Stimulated activated memory B cell treated with anti-CD40 and anti-IgM and Interleukin-4, amounts not matched to agents 10 μg/mL and 1 μg/mL and 100 μg/mL, for 72 hours (primary cell): ENCODE measurements at places on chromosomes 5 and 9.

DNA sequence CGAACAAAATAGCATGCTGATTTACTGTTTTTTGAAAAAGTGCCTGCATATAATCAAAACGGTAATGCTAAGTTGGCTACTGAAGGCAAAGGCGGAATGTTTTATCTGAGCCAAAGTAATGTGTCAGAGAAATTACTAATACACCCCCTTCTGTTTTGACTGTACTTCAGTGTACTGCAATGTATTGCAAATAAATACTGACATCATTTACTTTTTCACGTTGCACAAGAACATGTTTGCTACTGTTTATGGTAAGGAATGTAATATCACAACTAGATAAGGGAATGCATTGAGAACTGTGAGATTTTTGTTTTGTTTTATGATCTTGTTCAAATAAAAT is 813 bp upstream of the AGTPBP1 start:
- no peak for ATAC-seq
- H3K4me3 ChIP-seq = peak overlapping the region; percentile 95
- H3K4me1 ChIP-seq = peaks cover 8% of the 10 kb centered on the region
- H3K27ac ChIP-seq = peak overlapping the region; percentile 75
- H3K27me3 ChIP-seq = no peaks in the 10 kb centered on the region
- no peaks in the 10 kb centered on the region for H3K36me3 ChIP-seq

DNA sequence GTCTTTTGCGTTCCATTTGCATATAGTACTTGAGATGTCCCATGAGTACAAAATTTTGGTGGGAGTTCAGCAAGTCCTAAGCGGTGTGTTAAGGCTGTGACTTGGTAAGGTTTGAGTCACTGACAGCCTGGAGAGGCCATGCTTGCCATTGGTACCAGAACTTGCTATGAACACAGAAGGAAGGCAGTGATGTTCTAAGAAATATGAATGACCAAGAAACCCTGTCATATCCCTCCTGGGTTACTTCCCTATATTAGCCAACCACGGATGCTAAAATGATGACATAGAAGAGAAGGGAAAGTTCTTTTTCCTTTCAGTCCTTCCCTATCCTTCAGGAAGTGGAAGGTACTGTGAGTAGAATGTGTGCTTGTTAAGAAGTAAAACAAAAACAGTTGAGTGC is 136.7 kb downstream of the GCNT1 start:
- ATAC-seq = peak; percentile 47
- H3K4me1 ChIP-seq = peaks cover 9% of the 10 kb centered on the region
- peaks cover 43% of the 10 kb centered on the region for H3K27me3 ChIP-seq
- no peak overlapping the region for H3K4me3 ChIP-seq
- H3K36me3 ChIP-seq = no peaks in the 10 kb centered on the region

DNA sequence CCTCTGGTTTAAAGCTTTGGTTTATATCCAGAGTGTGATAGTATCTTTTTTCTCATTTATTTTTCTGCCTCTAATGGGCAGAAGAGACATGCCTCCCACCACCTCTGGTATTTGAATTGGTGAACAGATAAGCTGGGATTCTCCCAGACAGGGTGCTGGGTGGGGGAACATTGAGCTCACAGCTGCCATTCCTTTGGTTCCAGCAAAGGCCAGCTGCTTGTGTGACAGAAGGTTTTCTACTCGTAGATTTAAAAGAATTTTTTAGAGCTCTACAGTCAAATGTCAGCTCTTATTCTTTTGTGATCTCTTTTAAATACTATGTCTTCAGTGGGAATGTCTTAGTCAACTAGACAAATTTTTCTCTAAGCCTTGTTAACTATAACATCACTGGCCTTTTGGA is 54.7 kb upstream of the ADAMTS16 start:
- H3K27me3 ChIP-seq = no peaks in the 10 kb centered on the region
- H3K4me3 ChIP-seq = no peak overlapping the region
- no peaks in the 10 kb centered on the region for H3K36me3 ChIP-seq
- no peaks in the 10 kb centered on the region for H3K4me1 ChIP-seq
- no peak for ATAC-seq
- no peak overlapping the region for H3K27ac ChIP-seq

GRCh38 chr5:67462147-67462546 is 265.5 kb upstream of the CD180 start:
- no peak for ATAC-seq
- H3K27me3 ChIP-seq = no peaks in the 10 kb centered on the region
- no peaks in the 10 kb centered on the region for H3K4me1 ChIP-seq
- no peak overlapping the region for H3K4me3 ChIP-seq
- no peak overlapping the region for H3K27ac ChIP-seq
- H3K36me3 ChIP-seq = no peaks in the 10 kb centered on the region

DNA sequence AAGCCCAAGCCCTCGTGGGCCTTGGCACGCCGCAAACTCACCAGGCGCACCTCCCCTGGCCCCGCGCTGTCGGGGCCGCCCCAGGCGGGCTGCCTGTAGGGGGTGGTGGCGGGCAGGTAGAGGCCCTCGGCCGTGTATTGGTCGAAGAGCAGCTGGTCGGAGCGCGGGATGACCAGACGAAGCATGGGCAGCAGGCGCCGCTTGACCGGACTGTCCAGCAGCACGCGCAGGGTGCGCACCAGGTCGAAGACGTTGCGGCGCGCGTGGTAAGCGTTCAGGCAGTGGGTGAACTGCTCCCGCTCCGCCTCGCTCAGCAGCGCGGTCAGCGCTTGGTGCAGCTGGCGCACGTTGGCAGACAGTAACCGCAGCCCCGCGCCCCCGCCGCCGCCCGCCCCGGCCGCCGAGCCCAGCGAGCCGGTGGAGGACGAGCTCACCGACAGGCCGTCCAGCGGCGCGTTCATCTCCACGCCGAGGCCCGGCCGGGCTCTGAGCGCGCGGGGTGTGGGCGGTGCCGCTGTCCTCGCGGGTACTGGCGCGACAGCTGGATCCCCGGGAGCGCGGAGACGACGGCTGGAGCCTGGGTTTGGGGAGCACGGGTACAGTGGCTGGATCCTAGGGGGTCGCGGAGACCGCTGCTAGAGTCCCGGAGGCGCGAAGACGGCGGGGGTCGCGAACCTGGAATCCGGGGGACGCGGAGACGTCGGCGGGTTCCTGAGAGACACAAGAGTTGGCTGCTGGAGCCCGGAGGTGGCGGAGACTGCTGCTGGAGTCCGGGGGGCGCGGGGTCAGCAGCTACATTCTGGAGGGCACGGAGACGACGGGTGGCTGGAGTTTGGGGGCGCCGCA is 709 bp downstream of the WHRN start:
- H3K36me3 ChIP-seq = no peaks in the 10 kb centered on the region
- H3K4me1 ChIP-seq = peaks cover 43% of the 10 kb centered on the region
- ATAC-seq = peak; percentile 64
- H3K27me3 ChIP-seq = no peaks in the 10 kb centered on the region
- peak overlapping the region; percentile 92 for H3K4me3 ChIP-seq

- H3K4me1 ChIP-seq = peaks cover 4% of the 10 kb centered on the region
- H3K27me3 ChIP-seq = peaks cover 39% of the 10 kb centered on the region
- no peak for ATAC-seq
These were observed 43.5 kb upstream of the DNAH5 start for GRCh38 chr5:13987843-13988464.

GRCh38 chr5:151047814-151048425 is 27.5 kb downstream of the GPX3 start:
- peaks cover 31% of the 10 kb centered on the region for H3K4me1 ChIP-seq
- no peak overlapping the region for H3K4me3 ChIP-seq
- H3K27me3 ChIP-seq = no peaks in the 10 kb centered on the region
- H3K27ac ChIP-seq = no peak overlapping the region
- ATAC-seq = peak; percentile 68

DNA sequence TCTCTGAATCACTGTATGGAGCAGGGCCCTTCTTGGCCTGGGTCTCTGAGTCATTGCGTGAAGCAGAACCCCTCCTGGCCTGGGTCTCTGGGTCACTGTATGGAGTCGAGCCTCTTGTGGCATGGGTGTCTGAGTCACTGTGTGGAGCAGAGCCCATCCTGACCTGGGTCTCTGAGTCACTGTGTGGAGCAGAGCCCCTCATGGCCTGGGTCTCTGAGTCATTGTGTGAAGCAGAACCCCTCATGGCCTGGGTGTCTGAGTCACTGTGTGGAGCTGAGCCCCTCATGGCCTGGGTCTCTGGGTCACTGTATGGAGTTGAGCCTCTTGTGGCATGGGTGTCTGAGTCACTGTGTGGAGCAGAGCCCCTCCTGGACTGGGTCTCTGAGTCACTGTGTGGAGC is 94.0 kb upstream of the RAPGEF1 start:
- H3K36me3 ChIP-seq = no peaks in the 10 kb centered on the region
- ATAC-seq = no peak
- H3K4me3 ChIP-seq = no peak overlapping the region
- H3K27ac ChIP-seq = no peak overlapping the region

GRCh38 chr9:89519366-89519805 is 21.5 kb upstream of the SEMA4D start:
- H3K27me3 ChIP-seq = no peaks in the 10 kb centered on the region
- H3K27ac ChIP-seq = peak overlapping the region; percentile 90
- H3K4me1 ChIP-seq = peaks cover 59% of the 10 kb centered on the region
- ATAC-seq = no peak
- H3K36me3 ChIP-seq = no peaks in the 10 kb centered on the region

DNA sequence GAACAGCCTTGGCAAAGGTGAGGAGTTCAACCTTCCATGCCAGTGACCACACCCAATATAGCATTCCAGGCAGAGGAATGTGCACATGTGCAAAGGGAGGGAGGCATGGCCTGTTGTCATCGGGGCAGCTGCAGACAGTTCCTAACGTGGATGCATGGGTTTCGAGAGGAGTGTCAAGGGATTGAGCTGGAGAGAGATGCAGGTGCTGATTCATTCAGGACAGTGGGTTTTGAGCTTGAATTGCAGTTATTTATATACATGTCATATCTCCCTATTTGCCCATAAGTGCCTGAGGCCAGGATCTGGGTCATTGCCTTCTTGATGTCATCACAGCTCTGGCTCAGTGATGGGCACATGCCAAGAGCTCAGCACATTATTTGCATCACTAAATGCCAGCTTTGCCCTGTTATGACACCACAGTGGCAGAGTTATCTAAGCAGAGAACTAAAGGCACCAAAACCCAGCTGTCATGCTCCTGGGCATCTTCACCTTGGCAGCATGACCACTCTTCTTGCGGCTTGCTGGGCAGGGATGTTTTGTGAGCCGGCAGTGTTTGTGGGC is 278.0 kb downstream of the NTRK2 start:
- H3K27ac ChIP-seq = no peak overlapping the region
- H3K36me3 ChIP-seq = no peaks in the 10 kb centered on the region
- no peaks in the 10 kb centered on the region for H3K4me1 ChIP-seq
- no peak overlapping the region for H3K4me3 ChIP-seq

DNA sequence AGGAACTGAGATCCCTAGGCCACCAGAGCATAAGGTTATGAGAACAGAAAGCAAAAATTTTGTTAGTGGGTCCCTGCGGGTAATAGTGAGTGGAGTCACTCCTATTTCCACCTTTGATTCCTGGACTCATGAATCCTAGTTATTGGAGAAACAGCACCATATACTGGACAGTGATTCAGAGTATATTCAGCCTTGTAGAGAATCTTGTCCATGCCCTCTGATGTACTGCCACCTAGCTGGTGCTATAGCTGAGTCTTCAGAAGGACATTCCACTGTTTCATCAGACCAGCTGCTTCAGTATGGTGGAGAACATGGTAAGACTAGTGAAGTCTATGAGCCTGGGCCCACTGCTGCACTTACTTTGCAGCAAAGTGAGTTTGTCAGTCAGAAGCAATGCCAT is 25.0 kb upstream of the ITGA2 start:
- no peaks in the 10 kb centered on the region for H3K4me1 ChIP-seq
- H3K36me3 ChIP-seq = no peaks in the 10 kb centered on the region

GRCh38 chr5:181217111-181217802 is 5.8 kb upstream of the TRIM41 start:
- peaks cover 35% of the 10 kb centered on the region for H3K4me1 ChIP-seq
- ATAC-seq = peak; percentile 58
- no peaks in the 10 kb centered on the region for H3K27me3 ChIP-seq

GRCh38 chr5:147576646-147577535 is 67.0 kb upstream of the DPYSL3 start:
- no peak overlapping the region for H3K27ac ChIP-seq
- no peak for ATAC-seq

GRCh38 chr5:50856401-50857119 is 190.1 kb downstream of the PARP8 start:
- no peaks in the 10 kb centered on the region for H3K27me3 ChIP-seq
- H3K36me3 ChIP-seq = peaks cover 6% of the 10 kb centered on the region
- peak overlapping the region; percentile 15 for H3K4me3 ChIP-seq
- ATAC-seq = peak; percentile 87

- H3K27me3 ChIP-seq = peaks cover 100% of the 10 kb centered on the region
- peaks cover 51% of the 10 kb centered on the region for H3K4me1 ChIP-seq
- peak overlapping the region; percentile 50 for H3K4me3 ChIP-seq
- no peak overlapping the region for H3K27ac ChIP-seq
These were observed 1.6 kb downstream of the DMRT2 start for GRCh38 chr9:1051584-1052275.

- H3K36me3 ChIP-seq = no peaks in the 10 kb centered on the region
- H3K4me1 ChIP-seq = no peaks in the 10 kb centered on the region
- no peak overlapping the region for H3K4me3 ChIP-seq
These were observed 535.8 kb downstream of the EFNA5 start for GRCh38 chr5:107134931-107135330.

GRCh38 chr9:70563431-70564204 is 149.2 kb upstream of the KLF9 start:
- no peaks in the 10 kb centered on the region for H3K36me3 ChIP-seq
- ATAC-seq = peak; percentile 96
- no peaks in the 10 kb centered on the region for H3K27me3 ChIP-seq
- peak overlapping the region; percentile 80 for H3K27ac ChIP-seq
- peaks cover 20% of the 10 kb centered on the region for H3K4me1 ChIP-seq

DNA sequence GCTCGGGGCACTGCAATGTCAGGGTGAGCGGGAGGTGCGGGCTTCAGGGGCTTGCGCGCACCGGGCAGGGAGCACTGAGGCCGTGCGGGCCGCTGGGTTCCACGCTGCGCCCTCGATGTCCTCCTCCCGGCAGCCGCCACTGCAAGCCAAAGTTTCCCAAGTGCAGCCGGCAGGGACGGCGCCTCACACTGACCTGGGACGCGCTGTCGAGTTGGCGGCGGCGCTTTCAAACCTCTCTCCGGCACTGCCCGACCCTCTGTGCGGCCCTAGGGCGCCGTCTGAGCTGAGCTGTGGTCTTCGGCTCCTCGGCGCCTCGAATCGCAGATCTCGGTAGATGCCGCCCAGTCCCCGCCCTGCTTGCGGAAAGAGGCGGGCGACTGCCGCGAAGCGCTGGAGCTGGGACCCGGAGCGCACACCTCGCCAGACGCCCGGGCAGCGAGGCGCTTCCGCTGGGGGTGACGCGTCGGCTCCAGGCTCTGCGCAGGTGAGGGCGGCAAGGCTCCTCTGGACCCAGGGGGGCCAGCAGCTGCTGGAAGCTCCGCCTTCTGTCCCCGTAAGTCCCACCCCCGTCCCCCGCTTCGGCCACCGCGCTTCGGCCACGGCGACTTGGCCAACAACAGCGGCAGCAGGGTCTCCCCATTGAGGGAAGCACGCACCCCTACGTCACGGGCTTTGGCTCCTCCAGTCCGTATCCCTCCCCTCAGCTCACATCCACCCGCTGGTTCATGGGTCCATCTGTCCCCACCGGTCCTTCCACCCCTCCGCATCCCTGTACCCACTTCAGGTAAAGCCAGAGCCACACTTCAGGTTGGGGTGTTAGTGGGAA is at the start of gene ANKRD34B:
Gene ANKRD34B, minus strand, starts transcription at position 320 of the 826 bp plus-strand sequence. CDS start 10,261 bp downstream, outside the sequence.
- H3K27me3 ChIP-seq = peaks cover 81% of the 10 kb centered on the region
- H3K27ac ChIP-seq = no peak within 1 kb of the TSS
- peak within 1 kb of the TSS; percentile 56 for H3K4me3 ChIP-seq
- no peaks in the 10 kb centered on the region for H3K36me3 ChIP-seq
- no peak for ATAC-seq
- H3K4me1 ChIP-seq = peaks cover 6% of the 10 kb centered on the region
